ENCODE measurements at places on chromosomes 11 and 22. TPM values are rescaled to one million over a fixed set of nuclear protein-coding genes. Genes with fewer than 3 reads are reported as not detected.

- H3K36me3 ChIP-seq: no peaks in the 10 kb centered on the region
- no peaks in the 10 kb centered on the region for H3K4me1 ChIP-seq
- peak; percentile 24 for DNase-seq
- H3K27ac ChIP-seq: no peak overlapping the region
Observed at GRCh38 chr22:30685178-30685577, 9.5 kb upstream of the OSBP2 start.

The HBG2 gene
- polyA plus RNA-seq: 2,367 TPM

- no peak overlapping the region for H3K27ac ChIP-seq
- H3K27me3 ChIP-seq: no peaks in the 10 kb centered on the region
- no peak for DNase-seq
- H3K4me1 ChIP-seq: peaks cover 2% of the 10 kb centered on the region
- no peak overlapping the region for H3K4me3 ChIP-seq
Observed at GRCh38 chr22:42586381-42586780, 28.3 kb downstream of the POLDIP3 start.

The CHRM1 gene
- 1.3 TPM for polyA plus RNA-seq

GRCh38 chr22:49209452-49210195 lies 618.0 kb downstream of the BRD1 start:
- H3K27me3 ChIP-seq: no peaks in the 10 kb centered on the region
- H3K4me1 ChIP-seq: no peaks in the 10 kb centered on the region
- H3K4me3 ChIP-seq: no peak overlapping the region
- DNase-seq: peak; percentile 47

The PRODH gene
- 197 TPM for polyA plus RNA-seq

The FAM111B gene
- polyA plus RNA-seq: 9.9 TPM

The CCDC83 gene
- polyA plus RNA-seq: 0.04 TPM

- H3K4me3 ChIP-seq: no peak overlapping the region
- H3K4me1 ChIP-seq: peaks cover 11% of the 10 kb centered on the region
- no peak overlapping the region for H3K27ac ChIP-seq
- no peaks in the 10 kb centered on the region for H3K36me3 ChIP-seq
- peak; percentile 87 for DNase-seq
- H3K27me3 ChIP-seq: no peaks in the 10 kb centered on the region
Observed at GRCh38 chr22:43393132-43393843, 18.5 kb upstream of the MPPED1 start.

DNA sequence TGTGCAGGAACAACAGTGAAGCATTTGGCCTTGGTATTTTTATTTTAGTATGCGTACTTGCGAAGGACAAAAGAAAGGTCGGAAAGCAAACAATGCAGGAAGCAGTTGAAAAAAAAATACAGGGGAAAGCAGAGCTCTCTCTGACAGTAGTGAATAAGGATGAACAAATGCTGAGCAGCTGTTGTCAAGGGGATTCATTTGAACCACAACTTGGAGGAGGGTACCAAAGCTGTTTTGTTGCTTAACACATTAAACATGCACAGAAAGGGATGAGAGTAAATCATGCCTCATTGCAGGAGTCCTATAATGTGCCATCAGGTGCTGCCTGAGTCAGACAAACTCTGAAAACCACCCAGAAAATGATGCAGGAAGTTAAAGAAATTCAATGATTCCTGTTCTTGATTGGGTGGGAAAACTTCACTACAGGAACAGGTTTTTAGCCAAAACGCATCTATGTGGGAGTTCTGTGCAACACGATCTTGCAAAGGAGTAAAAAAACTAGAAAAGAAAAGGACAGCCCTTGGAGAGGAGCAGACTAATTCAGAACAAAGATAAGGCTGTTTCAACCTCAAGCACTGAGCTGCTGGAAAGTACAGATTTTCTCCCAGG lies 2113.5 kb downstream of the LRRC4C start:
- H3K27me3 ChIP-seq: no peaks in the 10 kb centered on the region
- H3K27ac ChIP-seq: no peak overlapping the region
- DNase-seq: no peak
- no peaks in the 10 kb centered on the region for H3K36me3 ChIP-seq
- H3K4me3 ChIP-seq: no peak overlapping the region

The DKK3 gene
- 31.4 TPM for polyA plus RNA-seq

The KCNJ4 gene
- 2.1 TPM for polyA plus RNA-seq

DNA sequence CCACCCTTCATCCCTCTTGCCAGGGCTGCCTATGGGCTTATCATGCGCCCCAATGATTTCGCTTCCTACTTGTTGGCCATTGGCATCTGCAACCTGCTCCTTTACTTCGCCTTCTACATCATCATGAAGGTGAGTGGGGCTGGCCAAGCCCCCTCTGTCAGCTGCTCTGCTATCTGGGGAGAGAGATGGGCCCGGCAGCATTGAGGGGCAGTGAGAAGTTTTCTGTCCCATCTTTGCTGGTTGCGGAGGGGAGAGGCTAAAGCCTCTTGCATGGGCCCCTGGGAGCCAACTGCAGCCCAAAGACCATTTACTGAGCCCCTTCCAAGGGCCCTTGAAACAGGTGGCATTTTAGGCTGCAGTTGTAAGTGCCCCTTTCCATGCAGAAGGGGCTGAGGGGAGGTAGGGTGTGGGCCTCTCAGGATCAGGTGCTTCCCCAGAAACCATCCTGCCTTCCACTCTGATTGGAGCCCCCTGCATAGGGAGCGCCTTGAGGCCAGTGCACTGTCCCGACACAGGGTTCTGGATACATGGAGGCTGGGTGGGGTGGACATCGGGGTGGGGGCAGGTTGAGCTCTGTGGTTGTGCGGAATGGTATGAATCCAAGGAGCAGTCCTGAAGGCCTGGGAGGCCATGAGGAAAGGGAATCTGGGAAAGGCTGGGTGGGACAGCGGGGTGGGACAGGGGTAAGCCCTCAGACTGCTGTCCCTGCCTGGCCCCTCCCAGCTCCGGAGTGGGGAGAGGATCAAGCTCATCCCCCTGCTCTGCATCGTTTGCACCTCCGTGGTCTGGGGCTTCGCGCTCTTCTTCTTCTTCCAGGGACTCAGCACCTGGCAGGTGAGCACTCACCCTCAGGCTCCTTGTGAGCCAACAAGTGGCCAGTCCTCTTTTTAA lies 5.8 kb upstream of the TAGLN start:
- no peak overlapping the region for H3K4me3 ChIP-seq
- no peaks in the 10 kb centered on the region for H3K27me3 ChIP-seq
- H3K27ac ChIP-seq: no peak overlapping the region
- H3K36me3 ChIP-seq: peaks cover 76% of the 10 kb centered on the region
- no peak for DNase-seq
- peaks cover under 1% of the 10 kb centered on the region for H3K4me1 ChIP-seq

GRCh38 chr11:72188267-72188666 lies 3.7 kb upstream of the FOLR1 start:
- no peaks in the 10 kb centered on the region for H3K27me3 ChIP-seq
- DNase-seq: no peak
- no peaks in the 10 kb centered on the region for H3K36me3 ChIP-seq
- H3K27ac ChIP-seq: no peak overlapping the region
- no peak overlapping the region for H3K4me3 ChIP-seq

DNA sequence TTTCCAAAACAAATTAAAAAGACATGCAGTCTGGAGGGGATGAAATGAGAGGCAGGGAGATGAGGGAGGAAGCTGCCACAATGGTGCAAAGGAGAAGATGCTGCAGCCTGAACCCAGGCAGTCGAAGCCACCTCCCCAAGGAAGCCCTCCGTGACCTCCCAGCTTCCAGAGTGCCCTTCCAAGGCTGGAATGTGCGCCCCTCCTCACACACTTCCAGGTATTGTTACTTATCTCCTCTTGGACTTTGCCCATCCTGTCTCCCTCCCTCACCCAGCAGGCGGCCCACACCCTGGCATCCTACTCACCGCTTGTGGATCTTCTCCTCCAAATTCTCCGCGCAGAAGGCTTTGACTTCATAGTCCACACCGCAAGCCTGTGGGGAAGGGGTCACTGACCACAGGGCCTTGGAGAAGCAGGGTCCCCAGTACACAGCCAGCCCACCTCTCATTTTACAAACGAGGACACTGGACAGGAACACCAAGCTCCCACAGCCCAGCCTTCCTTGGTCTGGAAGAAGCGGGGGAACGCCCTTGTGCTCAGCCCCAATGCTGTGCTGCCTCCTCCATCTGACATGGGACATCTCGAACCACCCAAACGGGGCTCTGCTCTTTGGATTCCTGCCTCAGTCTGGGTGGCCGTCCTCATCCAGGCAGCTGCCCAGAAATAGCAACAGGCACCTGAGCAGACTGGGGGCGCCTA lies 40.3 kb downstream of the TPBGL start:
- H3K4me1 ChIP-seq: peaks cover 11% of the 10 kb centered on the region
- H3K27me3 ChIP-seq: no peaks in the 10 kb centered on the region
- H3K4me3 ChIP-seq: no peak overlapping the region
- peaks cover 82% of the 10 kb centered on the region for H3K36me3 ChIP-seq

The ANKK1 gene
- polyA plus RNA-seq: 0.27 TPM

DNA sequence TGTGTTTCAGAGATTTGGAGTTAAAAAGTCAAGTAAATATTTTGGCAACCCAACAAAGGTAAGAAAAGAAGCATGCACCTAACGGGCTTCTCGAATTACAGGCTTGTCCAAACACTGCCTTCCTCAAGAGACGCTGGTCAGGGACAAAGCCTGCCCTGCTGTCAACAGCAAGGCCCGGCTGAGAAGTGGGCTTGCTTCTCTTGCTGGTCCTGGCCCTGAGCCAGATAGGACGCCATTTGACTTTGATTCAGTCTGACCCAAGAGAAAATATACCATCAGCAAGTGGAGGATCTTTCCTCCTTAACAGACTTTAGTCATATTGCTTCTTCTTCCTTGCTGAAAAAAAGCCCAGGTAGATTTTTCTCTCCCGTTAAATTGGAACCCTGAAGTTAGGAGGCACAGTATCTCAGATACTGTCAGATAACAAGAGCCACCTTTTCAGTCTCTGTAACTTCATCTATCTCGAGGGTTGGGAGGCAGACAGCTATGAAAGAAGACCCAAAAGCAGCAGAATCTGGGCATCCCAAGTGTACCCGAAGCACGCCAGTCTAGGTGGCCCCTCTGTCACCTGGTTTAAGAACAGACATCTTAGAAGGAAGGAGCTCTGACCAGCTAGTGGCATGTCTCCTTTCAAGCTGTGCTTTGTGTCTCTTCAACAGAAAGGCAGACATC lies 57.5 kb downstream of the C22orf31 start:
- H3K36me3 ChIP-seq: no peaks in the 10 kb centered on the region
- H3K27ac ChIP-seq: peak overlapping the region; percentile 57
- no peaks in the 10 kb centered on the region for H3K27me3 ChIP-seq
- DNase-seq: peak; percentile 35

The KCNJ1 gene
- polyA plus RNA-seq: not detected

- H3K4me1 ChIP-seq: no peaks in the 10 kb centered on the region
- H3K36me3 ChIP-seq: no peaks in the 10 kb centered on the region
- no peaks in the 10 kb centered on the region for H3K27me3 ChIP-seq
- no peak overlapping the region for H3K27ac ChIP-seq
Observed at GRCh38 chr11:101477926-101478325, 105.9 kb downstream of the TRPC6 start.

The SLC16A8 gene
- polyA plus RNA-seq: 2.3 TPM

DNA sequence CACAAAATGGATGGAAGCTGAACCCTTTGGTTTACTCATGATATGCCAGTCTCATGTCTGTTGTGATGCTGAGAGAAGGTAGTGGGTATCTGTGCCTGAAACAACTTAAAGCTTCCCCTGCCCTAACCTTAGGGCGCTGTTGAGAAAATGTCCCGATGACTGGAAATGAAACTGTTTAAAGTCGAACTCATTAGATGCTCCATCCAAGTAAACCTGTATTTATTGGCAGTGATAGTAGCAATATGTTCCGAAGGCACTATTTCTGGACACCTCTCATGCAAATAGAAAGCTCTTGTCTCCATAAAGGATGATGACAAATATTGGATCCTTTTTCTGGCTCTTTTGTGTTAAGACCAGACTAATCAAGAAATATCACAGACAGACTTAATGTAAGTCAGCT lies 86.2 kb downstream of the GRAMD1B start:
- no peaks in the 10 kb centered on the region for H3K4me1 ChIP-seq
- no peak overlapping the region for H3K27ac ChIP-seq
- H3K36me3 ChIP-seq: peaks cover 7% of the 10 kb centered on the region
- DNase-seq: no peak
- H3K27me3 ChIP-seq: no peaks in the 10 kb centered on the region

GRCh38 chr11:66015454-66015881 lies 3.7 kb downstream of the CST6 start:
- H3K4me1 ChIP-seq: no peaks in the 10 kb centered on the region
- H3K27ac ChIP-seq: no peak overlapping the region
- peaks cover 35% of the 10 kb centered on the region for H3K27me3 ChIP-seq

- H3K27ac ChIP-seq: no peak overlapping the region
- H3K27me3 ChIP-seq: no peaks in the 10 kb centered on the region
- no peak overlapping the region for H3K4me3 ChIP-seq
- no peaks in the 10 kb centered on the region for H3K36me3 ChIP-seq
- DNase-seq: no peak
Observed at GRCh38 chr11:105861225-105861624, 160.8 kb downstream of the MSANTD4 start.

The MADD gene
- polyA plus RNA-seq: 49.8 TPM

DNA sequence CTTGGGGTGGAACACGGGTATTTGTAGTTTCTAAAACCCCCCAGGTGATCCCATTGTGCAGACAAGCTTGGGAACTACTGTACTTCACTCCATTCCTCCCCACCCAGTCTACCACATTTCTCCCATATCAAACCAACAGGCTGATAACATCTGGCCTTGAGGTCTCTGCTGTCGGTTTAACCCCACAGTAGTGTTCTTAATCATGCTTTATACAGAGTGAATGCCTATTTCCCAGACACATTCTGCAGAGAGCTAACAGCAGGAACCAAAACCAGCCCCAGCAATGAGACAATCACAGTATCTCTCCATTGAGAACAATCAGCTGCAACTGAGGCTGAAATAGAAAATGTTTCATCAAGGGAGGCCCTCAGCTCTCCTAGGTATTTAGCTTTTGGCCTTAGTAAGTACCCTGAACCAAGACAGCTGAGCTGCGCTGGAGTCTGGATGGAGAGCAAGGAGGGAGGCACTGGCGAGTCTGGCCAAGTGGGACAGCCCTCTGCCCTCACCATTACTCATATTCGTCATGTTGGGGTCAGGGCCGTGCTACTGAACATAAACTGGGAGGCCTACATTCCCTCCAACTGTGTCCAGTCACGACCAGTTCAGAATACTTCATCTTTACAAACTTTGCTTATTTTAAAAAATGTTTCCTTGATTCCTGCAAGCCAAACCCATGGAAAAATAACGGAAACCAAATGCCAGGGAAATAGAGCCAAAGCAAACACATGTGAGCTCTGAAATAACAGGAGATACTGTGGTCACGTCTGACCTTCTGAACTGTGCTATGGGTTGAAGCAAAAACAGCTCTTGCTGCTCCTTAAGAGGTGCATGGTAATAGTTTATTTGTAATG lies 81.0 kb downstream of the CCDC34 start:
- no peak for DNase-seq
- H3K27ac ChIP-seq: no peak overlapping the region
- no peaks in the 10 kb centered on the region for H3K27me3 ChIP-seq

DNA sequence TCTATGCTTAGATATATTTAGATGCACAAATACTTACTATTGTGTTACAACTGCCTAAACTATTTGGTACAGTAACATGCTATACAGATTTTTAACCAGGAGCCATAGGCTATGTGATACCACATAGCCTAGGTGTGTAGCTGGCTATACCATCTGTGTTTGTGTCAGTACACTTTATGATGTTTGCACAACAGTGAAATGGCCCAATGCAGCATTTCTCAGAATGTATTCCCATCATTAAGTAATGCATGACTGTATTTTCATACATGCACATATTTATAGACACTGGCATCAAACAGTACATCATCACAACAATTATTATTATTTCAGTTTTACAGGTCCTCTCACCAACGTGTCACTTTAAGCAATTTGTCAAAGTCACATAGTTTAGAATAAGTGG lies 979.5 kb upstream of the TENM4 start:
- no peaks in the 10 kb centered on the region for H3K36me3 ChIP-seq
- no peak overlapping the region for H3K4me3 ChIP-seq
- no peaks in the 10 kb centered on the region for H3K4me1 ChIP-seq
- no peak for DNase-seq
- no peaks in the 10 kb centered on the region for H3K27me3 ChIP-seq

- DNase-seq: no peak
- no peak overlapping the region for H3K4me3 ChIP-seq
- H3K27me3 ChIP-seq: no peaks in the 10 kb centered on the region
- peaks cover 10% of the 10 kb centered on the region for H3K4me1 ChIP-seq
Observed at GRCh38 chr11:3859373-3859881, 4.0 kb downstream of the STIM1 start.
